ENCODE measurements at places on chromosomes 1 and 21.
A peak's percentile ranks its signal among the peaks of the same experiment; 100 is the strongest.

- DNase-seq: no peak
Measured at GRCh38 chr1:32618673-32619221, 31.6 kb downstream of the ZBTB8OS start.

DNA sequence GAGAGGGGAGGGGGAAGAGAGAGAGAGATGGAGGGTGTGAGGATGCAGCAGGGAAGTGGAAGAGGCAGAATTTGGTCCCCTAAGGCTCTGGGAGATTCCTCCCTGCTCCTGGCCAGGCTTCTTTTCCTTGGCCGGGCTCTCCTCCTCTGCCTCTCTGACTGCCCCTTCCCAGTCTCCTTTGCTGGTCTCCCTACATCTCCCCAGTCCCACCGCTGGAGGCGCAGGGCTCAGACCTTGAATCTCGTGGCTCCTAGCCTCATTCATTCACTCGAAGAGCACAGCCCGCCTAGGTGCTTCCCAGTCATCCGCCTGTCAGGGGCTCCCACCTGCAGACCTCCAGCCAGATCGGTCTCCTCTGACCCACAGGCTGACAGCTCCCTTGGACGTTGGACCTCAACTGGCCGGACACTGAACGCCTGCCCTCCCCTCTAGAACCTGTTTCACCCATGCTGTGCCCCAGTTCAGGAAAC is 76.5 kb downstream of the VWA5B1 start:
- DNase-seq: peak; percentile 60

- DNase-seq: no peak
Measured at GRCh38 chr1:114094675-114095074, 59.0 kb downstream of the SYT6 start.

- no peak for DNase-seq
Measured at GRCh38 chr1:50091068-50091467, 17.7 kb upstream of the ELAVL4 start.

- peak; percentile 10 for DNase-seq
Measured at GRCh38 chr1:79373481-79374125, 367.1 kb upstream of the ADGRL4 start.

DNA sequence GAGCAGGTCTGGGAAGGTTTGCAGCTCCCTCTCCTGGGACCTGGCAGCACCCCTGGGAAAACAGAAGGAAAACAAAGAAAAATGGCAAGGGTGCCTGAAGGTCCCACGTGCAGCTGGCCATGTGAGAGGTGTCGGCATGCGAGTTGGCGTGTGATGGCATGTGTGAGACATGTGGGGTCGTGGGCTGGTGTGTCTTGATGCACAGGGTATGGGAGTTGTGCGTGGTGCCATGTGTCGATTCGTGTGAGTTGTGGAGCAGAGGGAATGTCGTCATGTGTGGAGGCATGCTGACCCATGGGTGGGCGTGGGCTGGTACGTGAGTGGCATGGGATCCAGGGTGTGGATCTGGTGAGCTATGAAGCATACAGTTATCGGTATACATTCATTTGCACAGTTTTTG is 1.3 kb downstream of the HPCA start:
- no peak for DNase-seq

DNA sequence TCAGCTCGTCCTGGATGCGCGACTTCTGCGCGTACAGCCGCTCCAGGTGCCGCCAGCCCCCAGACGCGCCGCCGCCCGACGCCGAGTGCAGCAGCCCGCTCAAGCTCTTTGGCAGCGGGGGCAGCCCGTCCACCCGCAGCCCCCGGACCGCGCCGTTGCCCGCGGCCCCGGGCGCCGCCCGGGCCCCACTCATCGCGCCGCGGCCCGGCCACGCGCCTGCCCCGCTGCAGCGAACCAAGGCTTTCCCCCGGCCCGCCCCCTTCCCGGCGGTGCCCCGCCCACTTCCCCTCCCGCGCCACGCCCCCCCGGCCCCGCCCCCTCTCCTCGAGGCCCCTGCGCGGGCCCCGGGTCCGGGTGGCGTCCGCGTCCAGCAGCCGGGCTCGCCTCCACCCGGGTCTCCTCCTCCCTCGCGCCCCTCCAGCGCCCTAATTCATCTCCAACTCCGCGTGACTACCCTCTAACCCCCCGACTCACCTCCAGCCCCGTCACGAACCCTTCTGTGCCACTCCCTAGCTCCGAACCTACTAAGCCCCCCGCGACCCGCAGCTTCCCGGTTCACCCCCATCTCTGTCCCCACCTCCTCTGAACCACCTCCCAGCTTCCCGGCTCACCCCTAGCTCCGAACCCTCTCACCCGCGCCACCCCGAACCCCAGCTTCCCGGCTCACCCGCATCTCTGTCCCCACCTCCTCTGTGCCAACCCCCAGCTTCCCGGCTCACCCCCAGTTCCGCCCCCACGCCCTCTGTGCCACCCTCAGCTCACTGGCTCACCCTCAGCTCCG is at the start of gene FAM89A:
FAM89A (minus strand) TSS at position 236 of the 781 bp plus-strand sequence; CDS start at position 193, 43 bp downstream.
- peak; percentile 50 for DNase-seq

DNA sequence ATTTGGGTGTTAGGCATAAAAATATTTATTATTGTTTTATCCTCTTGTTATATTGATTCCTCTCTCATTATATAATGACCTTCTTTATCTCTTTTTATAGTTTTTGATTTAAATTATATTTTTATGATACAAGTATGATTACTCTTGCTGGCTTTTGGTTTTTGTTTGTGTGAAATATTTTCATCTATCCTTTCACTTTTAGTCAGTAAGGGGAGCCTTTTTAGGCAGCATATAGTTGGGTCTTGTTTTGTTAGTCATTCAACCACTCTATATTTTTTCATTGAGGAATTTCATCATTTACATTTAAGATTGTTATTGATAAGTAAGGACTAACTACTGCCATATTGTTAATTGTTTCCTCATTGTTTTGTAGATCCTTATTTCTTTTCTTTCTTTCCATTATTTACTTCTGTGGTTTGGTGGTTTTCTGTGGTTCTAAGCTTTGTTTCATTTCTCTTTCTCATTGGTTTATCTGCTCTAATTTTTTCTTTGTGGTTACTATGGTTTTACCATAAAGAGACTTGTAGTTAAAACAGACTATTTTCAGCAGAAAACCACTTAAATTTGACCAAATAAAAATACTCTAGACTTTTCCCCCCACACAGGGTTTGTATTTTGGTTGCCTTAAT is 593.1 kb downstream of the NUF2 start:
- no peak for DNase-seq

- DNase-seq: no peak
Measured at GRCh38 chr1:34753163-34753562, 1.7 kb upstream of the GJB5 start.

DNA sequence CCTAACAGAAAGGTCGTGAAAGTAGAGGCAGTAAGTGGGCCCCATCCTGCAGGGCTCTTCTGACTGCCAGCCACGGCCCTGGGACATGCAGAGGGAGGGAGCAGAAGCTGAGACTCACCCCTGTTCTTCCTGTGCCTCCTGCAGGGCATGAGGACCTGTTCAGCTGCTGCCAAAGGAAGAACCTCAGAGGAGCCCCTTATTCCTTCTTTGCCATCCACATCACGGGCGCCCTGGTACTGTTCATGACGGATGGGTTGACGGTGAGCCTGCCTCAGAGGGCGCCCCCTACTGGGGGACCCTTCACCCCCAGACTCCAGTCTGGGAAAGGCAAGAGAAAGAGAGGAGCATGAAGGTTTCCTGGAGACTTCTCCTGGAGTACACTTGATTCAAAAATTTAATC is 47.1 kb downstream of the ELK4 start:
- DNase-seq: no peak

- no peak for DNase-seq
Measured at GRCh38 chr21:44643741-44644310, 2.4 kb upstream of the KRTAP10-11 start.

DNA sequence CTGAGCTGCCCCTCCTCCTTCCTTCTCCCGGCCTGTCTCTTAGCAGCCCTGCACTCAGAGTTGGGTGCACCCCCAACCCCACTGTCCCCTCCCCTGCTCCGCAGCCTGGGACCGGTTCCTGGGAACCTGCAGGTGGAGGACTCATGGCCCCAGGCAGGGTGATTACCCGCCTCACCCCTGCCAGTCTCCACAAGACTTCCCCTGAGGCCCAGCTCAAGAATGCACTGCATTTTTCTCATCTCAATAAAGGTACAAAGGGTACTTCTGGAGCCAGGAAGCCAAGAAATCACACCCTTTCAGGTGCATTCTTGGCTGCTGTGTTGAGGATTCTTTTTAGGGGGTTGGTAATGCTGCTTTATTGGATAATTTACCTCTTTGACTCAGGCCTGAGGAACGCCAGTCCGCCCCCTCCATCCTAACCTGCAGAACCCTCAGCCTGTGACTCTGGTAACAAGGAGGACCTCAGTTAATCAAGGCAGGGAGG is 126.3 kb upstream of the TMPRSS2 start:
- no peak for DNase-seq

GRCh38 chr21:34280959-34281358 is 82.8 kb upstream of the KCNE2 start:
- DNase-seq: no peak

DNA sequence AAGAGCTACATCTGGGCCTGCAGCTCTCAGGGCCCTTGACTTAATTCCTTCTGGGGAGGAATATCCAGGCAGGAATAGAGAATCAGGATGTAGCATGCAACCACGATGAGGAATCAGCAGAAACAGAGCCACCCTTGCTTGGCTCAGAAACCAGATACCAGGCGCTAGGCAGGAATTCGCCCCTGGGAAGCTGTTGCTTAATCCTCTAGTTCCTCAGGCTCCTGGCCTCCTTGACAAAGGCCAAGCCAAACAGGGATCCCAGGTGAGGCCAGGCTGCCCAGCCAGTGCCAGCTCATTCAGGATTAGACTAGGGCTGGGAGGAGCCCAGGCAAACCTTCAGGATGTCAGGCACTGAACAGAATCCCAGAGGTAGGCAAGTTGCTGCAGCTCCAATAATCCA is 48.2 kb upstream of the IRF2BP2 start:
- DNase-seq: peak; percentile 72

DNA sequence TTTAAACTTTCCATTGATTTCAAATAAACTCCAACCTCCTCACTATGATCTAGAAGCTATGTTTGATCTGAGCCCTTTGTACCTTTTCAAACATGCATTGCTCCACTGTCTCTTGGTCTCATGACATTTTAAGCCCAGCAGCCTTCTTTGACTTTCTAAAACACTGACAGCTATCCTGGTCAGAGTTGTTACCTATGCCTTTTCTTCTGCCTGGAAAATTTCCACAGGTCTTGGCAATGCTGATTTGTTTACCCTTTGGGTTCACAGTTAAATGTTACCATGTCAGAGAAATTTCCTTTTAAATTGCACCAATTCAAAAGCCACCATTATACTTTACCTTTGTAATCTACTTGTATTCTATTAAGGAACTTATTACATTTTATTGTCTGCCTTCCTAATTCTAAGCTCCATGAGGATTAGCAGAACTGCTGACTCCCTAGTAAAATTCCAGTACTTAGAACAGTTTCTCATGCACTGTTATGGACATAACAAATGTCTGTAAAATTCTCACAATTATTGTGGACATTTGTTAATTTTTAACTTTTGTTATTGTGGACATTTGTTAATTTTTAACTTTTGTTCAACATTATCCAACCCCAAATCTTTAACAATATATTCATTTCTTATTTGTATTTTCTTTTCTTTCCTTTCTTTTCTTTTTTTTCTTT is 1064.4 kb downstream of the NCAM2 start:
- DNase-seq: no peak

- DNase-seq: no peak
Measured at GRCh38 chr21:42431196-42431595, 27.5 kb downstream of the UBASH3A start.

- no peak for DNase-seq
Measured at GRCh38 chr1:160097151-160097910, 1.1 kb downstream of the IGSF8 start.

- no peak for DNase-seq
Measured at GRCh38 chr1:119959268-119960220, 63.2 kb upstream of the ADAM30 start.

GRCh38 chr1:151790940-151791651 is 796 bp upstream of the TDRKH start:
- DNase-seq: peak; percentile 45

DNA sequence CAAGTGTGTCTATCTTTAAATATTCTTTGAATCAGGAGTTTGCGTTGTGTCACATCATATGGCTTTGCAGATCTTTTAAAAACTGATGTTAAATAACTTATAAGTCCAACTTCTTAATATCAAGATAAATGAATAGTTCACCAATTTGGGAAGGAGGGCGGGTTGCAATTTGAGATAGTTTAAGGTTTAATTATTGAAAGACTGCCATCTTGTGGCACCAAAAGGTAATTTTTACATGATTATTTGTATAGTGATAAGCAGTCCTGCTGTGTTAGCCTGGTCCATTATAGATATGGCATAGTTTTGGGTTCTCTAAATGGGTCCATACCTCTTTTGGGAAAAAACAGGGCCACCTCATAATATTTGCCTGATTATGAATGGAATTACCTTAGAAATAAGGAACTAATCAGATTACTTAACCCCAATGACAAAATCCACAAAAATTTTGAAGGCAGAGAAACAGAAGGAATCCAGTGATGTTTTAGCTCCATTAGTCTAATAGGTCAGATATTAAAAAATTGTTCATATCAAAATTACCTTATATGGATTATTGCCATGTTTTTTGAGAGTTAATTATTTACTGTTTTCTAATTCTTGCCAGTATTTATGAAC is 64.3 kb downstream of the PRKAA2 start:
- DNase-seq: peak; percentile 66

DNA sequence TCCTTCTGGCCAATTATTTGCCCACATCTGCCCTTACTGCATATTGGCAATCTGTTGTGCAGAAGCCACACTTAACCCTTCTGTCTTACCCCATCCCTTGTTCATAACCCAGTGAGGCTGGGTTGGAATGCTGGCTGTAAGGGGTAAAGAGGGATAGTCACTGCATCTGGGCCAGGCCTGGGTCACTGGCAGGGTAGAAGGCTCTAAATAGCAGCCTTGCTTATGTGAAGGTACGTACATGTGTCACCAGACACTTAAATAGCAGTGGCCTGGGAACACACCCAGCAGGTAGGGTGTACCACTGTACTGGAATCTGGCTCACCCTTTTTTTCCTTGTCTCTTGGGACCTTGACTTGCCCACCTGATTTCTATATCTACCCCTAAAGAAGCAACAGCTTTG is 9.9 kb upstream of the TARS2 start:
- DNase-seq: peak; percentile 13

GRCh38 chr1:204342310-204342709 is 17.4 kb downstream of the PLEKHA6 start:
- DNase-seq: no peak

- peak; percentile 34 for DNase-seq
Measured at GRCh38 chr1:37602750-37603694, 7.3 kb upstream of the GNL2 start.

DNA sequence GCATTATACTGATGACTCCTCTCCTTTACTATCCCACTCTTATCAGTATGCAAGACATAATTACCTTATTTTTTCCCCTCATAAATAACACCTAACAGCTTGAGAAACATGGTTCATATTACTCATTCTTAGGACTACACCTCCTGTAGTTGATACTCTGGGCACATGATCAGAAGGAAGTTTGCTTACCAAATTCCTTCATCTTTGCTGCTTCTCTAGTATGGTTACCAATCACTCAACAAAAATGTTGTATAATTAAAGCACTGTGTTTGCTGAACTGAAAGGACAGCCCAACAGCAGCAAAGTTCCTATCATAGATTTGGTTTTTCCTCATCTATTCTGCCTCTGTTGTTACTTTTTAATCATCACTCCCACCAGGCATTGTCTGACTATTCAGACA is 586.3 kb downstream of the LRRIQ3 start:
- DNase-seq: no peak

All from EL (cell line).